ENCODE measurements at places on chromosomes 6 and 20.
A peak's percentile ranks its signal among the peaks of the same experiment; 100 is the strongest.

GRCh38 chr6:111949546-111949945 is 76.3 kb upstream of the FYN start:
- DNase-seq, result no peak

DNA sequence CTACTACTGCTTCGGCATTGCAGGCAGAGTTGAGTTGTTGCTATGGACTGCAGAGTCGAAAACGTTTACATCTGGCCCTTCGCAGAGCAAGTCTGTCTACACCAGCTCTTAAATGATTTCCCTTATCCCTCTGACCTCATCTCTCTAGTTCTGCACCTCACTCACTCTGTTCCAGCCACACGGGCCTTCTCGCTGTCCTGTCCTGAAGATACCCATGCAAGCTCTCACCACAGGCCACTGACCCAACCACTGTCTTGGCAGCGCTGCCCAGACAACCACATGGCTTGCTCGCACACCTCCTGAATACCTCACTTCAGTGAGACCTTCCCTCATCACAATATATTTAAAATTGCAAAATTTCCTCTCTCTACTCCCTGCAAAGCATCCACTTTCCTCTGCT is 31.4 kb downstream of the B4GALT5 start:
- no peak for DNase-seq

GRCh38 chr20:63206878-63207277 is 9.1 kb downstream of the YTHDF1 start:
- DNase-seq, result peak; percentile 78

- DNase-seq, result no peak
Measured at GRCh38 chr6:123588546-123588895, 48.2 kb downstream of the TRDN start.

DNA sequence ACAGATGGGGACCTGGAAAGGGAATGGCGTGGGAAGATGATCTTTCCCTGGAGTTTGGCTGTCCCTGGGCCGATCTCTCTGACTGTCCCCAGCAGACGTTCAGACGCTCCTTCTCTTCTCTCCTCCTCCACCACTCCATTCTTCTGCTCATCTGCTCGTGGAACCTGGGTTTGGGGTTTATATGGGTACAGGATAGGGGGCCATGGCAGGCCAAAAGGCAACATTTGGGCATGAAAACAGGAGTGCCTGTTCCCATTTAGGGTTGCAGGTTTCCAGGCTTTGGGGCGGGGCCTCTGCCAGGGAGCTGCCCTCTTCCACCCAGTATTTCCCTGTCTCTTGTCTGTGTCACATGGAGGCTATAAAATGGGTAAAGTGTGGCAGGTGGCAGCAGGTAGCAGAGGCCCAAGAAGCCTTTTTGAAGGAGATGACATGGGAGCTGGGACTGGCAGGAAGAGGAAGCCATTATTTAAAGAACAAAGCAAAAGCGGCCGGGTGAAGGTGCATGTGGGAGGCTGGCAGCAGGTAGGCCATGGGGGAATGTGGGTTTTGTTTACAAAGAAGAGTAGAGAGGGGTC is 203.7 kb downstream of the BMP7 start:
- no peak for DNase-seq

DNA sequence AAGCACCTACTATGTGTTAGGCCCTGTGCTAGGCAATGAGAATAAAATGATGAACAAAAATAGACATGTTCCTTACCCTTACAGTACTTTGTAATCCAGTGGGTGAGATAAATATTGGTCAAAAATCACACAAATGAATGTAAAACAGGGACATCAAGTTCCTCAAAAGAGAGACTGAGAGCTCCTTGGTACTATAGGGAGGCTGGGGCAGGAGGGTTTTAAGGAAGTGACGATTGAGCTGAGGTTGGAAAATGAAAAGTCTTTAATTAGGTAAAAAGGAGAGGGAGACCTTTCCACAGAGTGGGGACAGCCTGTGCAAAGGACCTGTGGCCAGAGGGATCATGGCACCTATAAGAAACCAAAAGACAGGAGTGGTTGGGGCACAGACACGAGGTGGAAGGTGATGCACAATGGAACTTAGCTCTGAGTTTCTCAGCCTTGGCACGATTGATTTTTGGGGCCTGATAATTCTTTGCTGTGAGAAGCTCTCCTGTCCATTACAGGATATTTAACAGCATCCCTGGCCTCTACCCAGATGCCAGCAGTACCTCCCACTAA is 140.3 kb downstream of the CEP57L1 start:
- DNase-seq, result no peak

- no peak for DNase-seq
Measured at GRCh38 chr6:37820718-37821079, 1.2 kb downstream of the ZFAND3 start.

GRCh38 chr6:138198430-138199091 is 19.7 kb downstream of the PBOV1 start:
- no peak for DNase-seq

DNA sequence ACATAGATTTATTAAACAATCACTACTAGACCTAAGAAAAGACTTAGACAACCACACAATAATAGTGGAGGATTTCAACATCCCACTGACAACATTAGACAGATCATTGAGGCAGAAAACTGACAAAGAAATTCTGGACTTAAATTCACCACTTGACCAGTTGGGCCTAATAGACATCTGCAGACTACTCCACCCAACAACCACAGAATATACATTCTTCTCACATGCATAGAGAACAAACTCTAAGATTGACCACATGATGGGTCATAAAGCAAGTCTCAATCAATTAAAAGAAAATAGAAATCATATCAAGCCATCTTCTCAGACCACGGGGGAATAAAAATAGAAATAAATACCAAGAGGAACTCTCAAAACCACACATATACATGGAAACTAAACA is 136.7 kb upstream of the ARG1 start:
- DNase-seq, result no peak

- DNase-seq, result peak; percentile 32
Measured at GRCh38 chr20:21640556-21640955, 64.9 kb upstream of the PAX1 start.

DNA sequence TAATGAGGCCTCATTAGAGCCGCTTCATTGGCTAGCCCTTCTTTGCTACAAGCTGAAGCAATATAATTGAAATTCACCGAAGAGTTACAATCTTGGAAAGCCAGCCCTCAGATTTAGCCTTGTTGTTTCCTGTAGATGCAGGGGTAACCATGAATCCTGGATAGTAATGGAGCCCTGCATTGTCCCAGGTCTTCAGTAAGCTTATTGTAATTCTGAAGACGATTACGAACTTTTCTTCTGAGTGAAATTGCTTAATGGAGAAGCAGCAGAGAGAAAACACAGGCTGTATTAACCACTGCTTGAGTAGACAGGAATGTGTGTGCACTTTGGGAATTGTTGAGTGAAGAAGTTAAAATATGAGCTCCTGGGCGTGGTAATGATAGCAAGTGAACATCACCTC is 26.3 kb upstream of the NAA20 start:
- no peak for DNase-seq

DNA sequence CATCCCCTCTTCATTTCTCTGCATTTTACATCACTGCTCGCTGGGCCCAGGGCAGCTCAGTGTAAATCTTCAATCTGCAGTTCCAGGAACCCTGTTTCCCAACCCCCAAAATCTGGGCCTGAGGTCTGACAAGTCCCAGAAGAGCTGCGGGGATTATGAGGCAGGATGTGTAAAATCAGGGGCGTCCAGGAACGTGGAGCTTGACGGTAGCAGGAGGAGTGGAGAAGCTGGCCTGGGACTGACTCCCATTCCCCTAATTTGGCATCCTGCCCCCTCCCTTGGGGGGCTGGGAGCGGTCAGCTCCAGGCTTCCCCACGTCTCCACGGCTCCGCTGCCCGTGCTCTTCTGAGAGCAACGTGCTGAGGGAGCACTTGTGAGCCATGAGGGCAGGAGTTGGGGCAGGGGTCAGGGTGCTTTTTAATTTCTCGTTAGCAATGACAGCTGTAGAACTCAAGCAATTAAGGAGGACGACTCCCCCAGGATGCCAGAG is 23.4 kb upstream of the VEGFA start:
- no peak for DNase-seq

DNA sequence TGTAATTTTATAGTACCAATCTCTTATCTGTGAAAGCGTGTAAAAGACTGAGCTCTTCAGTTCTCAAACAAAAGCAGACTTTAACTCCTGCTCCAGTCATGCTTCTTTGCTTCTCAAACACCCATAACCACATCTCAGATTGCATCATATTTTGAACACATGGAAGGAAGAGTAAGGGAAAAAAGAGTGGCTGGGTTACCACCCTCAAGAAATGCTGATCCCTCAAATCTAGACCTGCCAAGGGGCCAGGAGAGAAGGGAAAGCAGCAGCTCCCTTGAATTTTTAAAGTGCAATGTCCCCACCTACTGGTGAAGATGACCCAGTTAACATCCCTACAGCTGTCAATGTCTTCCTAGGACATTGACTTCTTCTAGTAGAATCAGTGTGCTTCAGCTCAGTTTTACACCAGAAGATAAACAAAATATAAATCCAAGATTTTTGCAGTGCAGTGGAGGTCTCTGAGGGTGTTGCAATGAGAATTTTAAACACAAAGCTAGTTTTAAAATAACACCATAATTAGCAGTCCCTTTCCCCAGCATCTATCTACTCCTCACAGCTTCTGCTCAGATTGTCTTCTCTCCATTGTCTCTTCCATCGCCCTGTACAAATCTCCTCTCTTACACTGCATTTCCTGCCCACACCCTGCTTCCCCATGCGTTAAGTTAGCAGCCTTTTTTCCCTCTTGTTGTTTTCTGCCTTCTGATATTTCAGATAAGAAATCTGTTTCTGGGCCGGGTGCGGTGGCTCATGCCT is 22.6 kb upstream of the HLA-DQB2 start:
- peak; percentile 53 for DNase-seq

DNA sequence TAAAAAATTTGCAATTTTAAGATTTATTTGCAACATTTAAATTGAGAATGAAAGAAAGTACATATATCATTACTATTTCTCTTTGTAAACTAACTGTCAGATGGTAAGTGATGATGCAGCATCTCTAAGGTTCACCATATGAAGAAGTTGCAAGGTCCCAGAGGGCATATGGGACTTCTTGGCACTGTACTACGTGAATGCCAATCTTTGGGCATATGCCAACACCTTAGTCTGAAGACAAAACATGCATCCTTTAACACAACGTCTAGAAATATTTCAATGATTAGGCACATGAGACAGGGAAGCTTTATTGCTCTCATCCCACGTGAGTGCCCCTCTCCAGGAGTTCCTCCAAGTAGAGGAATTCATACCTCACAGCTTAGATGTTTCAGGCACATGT is 66.8 kb downstream of the CDK19 start:
- no peak for DNase-seq

GRCh38 chr6:160137989-160138835 is 16.6 kb downstream of the SLC22A1 start:
- DNase-seq, result peak; percentile 56

GRCh38 chr6:104509355-104509754 is 350.4 kb downstream of the HACE1 start:
- no peak for DNase-seq

DNA sequence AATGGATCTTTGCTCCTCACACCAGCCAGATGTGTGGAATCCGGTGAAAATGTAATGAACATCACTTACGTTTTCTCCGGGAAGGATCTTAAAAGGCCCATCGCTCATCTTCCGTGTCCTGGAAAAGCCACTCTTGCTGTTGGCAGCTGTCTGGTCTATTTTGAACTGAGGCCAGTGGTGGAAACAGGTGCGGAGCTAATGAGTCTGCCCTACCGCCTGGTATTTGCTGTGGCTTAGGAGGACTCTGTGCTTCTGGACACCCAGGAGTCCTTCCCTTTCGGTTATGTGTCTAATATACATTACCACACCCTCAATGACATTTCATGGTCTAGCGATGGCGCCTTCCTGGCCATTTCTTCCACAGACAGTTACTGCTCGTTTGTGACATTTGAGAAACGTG is 264.2 kb upstream of the PREP start:
- DNase-seq, result no peak

DNA sequence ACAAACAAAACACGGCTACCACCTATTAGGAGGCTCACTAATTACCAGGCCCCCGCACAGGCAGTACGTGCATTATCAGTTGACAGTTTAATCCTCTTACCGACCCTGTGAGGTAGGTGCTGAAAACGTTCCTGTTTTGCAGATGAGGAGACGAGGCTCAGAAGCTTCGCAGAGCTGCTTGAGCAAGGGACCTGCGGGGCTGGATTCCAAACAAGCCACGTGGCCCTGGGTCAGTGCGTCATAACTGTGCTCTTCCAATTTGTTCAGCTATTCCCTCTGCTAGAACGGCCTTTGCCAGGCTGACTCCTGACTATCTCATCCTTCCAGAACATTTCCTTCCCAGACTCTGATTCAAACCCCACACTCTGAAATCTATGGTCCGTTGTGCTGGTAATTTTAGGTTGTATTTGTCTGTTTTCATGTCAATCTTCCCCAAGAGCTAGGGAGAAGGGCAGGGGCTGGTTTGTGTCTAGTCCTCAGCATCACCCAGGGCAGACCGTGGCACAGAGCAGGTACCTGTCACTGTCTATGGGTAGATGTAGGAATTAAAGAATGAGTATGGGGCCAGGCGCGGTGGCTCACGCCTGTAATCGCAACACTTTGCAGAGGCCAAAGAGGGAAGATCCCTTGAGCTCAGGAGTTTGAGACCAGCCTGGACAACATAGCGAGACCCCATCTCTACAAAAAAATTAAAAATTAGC is 28.8 kb upstream of the TLDC2 start:
- no peak for DNase-seq

DNA sequence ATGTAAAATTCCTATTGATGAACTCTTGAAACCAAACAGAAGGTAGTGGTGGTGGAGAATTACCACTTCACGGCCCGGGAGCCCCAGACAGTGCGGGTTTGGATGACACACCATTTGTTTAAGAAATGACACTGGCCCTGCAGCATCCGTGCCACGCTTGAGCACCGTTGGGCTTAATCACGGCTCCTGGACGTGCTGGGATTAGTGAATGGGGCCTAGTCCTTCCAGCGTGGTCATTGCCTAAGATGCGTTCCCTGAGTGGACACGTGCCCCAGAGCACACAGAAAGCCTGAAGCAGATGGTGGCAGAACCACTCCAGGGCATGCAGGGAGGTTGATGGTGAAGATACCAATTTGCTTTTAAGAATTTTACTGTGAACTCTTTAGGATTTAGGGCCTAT is 14.5 kb downstream of the STX16 start:
- peak; percentile 80 for DNase-seq

GRCh38 chr20:2688041-2688591 is 4.5 kb upstream of the EBF4 start:
- peak; percentile 34 for DNase-seq

DNA sequence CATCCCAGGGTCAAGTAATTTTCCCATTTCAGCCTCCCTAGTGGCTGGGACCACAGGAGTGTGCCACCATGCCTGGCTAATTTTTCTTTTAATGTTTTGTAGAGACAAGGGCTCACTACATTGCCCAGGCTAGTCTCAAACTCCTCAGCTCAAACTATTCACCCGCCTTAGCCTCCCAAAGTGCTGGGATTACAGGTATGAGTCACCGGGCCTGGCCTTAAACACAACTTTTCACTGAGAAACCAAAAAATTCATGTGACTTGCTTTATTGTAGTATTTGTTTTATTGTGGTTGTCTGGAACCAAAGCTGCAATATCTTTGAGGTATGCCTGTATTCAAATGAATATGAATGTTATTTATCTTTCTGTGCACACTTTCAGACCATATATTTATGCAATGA is 72.2 kb downstream of the RWDD2A start:
- peak; percentile 4 for DNase-seq
